Central memory CD8-positive, alpha-beta T cell (primary cell): ENCODE measurements at places on chromosomes 4 and X.

DNA sequence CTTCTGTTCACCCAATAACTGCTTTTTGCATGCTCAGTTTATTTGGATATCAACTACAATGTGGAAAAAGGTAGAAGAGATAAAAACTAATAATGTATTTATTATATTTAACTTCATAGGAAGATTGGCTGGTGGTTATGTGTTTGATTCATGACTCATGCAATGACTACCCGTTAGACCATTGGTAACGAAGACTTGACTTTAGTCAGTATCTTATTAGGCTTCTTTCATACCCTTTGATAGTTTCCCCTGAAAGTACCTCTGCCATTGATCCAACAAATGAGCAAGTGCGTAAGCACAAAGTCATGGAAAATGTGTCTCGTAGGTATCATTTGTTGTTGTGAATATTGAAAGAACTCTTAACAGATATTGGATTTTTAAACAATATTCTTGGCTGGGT, 394.7 kb downstream of the PPP3CA start:
- H3K36me3 ChIP-seq: no peaks in the 10 kb centered on the region
- H3K27me3 ChIP-seq: no peaks in the 10 kb centered on the region
- DNase-seq: no peak
- H3K4me1 ChIP-seq: no peaks in the 10 kb centered on the region
- no peak overlapping the region for H3K4me3 ChIP-seq

DNA sequence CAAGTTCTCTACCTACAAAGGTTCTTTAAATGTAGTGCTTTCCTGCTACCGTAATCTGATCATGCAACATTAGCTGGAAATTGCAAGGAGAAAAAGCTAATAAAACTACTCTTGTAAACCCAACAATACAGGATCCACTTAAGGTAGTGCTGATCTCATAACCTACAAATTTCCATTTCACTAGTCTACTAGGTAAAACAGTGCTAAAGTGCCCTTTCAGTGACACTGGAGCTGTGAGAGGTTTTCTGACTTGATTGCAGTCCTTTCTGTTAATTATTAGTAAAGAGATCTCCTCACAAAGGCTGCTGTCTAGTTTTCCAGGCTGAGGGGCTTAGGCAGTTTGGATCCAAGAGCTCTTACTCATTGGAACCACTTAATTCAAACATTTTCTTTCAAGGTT, 1118.7 kb downstream of the SH3BGRL start:
- H3K27me3 ChIP-seq: no peaks in the 10 kb centered on the region
- H3K36me3 ChIP-seq: peaks cover 2% of the 10 kb centered on the region
- no peak overlapping the region for H3K27ac ChIP-seq

DNA sequence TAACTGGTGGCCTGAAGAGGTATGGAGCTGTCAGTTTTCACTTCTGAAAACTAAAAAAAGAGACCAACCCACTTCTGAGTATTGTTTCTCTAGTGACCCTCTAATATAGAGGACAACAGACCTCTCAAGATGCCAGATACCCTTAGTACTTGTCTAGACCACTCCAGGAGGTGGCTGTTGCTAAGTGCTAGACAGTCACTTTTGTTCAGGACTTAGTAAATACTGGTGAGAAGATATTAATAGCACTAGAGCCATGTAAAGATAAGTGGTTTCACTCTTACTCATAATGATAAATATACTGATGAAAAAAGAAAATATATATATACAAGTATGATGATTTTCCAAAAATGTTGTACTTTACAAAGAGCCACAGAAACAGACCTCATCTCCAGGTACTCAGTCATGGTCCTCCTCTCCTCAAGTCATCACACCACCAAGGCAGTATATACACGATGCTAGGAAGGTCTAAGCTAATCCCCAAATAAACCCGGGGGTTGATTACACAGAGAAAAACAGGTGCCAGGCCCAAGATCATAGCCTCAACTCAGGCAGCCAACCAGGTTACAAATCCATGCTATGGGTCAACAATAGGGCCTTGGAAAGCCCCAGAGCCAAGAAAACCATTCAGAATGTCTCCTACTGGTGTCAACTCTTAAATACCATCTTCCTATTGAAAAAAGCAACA, 66.9 kb downstream of the ARHGEF9 start:
- H3K27me3 ChIP-seq: no peaks in the 10 kb centered on the region
- no peaks in the 10 kb centered on the region for H3K4me1 ChIP-seq
- peaks cover 13% of the 10 kb centered on the region for H3K36me3 ChIP-seq
- DNase-seq: no peak
- no peak overlapping the region for H3K27ac ChIP-seq

- H3K27me3 ChIP-seq: no peaks in the 10 kb centered on the region
- peak within 1 kb of the TSS; percentile 89 for H3K27ac ChIP-seq
- peak within 1 kb of the TSS; percentile 71 for H3K4me3 ChIP-seq
Measured at GRCh38 chrX:18983666-18984380, at the start of gene PHKA2. Gene PHKA2, minus strand, starts transcription at chrX:18984114. Its CDS starts 182 bp downstream, at chrX:18983932.

GRCh38 chrX:131923614-131924250, 99.4 kb upstream of the STK26 start:
- no peaks in the 10 kb centered on the region for H3K36me3 ChIP-seq
- no peak overlapping the region for H3K27ac ChIP-seq
- peaks cover 25% of the 10 kb centered on the region for H3K4me1 ChIP-seq
- no peak overlapping the region for H3K4me3 ChIP-seq
- no peaks in the 10 kb centered on the region for H3K27me3 ChIP-seq

- no peaks in the 10 kb centered on the region for H3K36me3 ChIP-seq
- no peaks in the 10 kb centered on the region for H3K27me3 ChIP-seq
- peak overlapping the region; percentile 68 for H3K27ac ChIP-seq
- H3K4me3 ChIP-seq: no peak overlapping the region
- H3K4me1 ChIP-seq: peaks cover 23% of the 10 kb centered on the region
Measured at GRCh38 chrX:49291615-49292337, 11.7 kb upstream of the GAGE10 start.

DNA sequence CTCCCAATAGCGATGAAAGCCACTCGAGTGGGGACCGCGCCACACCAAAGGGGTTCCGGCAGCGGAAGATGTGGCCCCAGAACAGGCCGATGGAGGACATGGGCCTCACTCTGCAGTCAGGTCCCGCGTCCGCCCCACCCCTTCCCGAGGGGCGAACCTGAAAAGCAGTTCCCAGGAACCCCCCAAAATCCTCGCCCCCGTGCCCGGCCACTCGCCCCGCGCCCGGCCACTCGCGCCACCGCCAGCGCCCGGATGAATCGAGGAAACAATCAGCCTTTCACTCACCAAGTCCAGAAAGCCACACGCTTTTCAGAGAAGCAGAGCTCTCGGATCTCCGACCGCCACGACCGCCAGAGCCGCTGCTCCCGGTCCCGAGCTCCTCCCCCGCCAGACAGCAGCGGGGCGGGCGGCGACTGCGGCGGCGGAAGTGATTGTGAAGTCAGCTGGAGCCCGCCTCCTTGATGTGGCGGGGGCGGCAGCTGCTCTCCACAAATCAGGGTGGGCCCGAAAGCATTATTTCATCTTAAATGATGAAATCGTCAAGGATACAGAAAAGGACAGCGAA, at the start of gene PJA1:
Gene PJA1, minus strand, starts transcription at position 367 of the 565 bp plus-strand sequence. CDS start 2,380 bp downstream, outside the sequence.
- H3K4me1 ChIP-seq: peaks cover 29% of the 10 kb centered on the region
- H3K4me3 ChIP-seq: peak within 1 kb of the TSS; percentile 83
- H3K27ac ChIP-seq: peak within 1 kb of the TSS; percentile 72
- H3K27me3 ChIP-seq: no peaks in the 10 kb centered on the region
- H3K36me3 ChIP-seq: peaks cover 5% of the 10 kb centered on the region
